NCI-H82 (cell line): ENCODE measurements at places on chromosomes 2 and 18.

GRCh38 chr2:16665748-16666448 lies at the start of gene CYRIA:
CYRIA (minus strand) TSS chr2:16665834; CDS start chr2:16588119, 77,715 bp downstream.
- DNase-seq: peak; percentile 64

DNA sequence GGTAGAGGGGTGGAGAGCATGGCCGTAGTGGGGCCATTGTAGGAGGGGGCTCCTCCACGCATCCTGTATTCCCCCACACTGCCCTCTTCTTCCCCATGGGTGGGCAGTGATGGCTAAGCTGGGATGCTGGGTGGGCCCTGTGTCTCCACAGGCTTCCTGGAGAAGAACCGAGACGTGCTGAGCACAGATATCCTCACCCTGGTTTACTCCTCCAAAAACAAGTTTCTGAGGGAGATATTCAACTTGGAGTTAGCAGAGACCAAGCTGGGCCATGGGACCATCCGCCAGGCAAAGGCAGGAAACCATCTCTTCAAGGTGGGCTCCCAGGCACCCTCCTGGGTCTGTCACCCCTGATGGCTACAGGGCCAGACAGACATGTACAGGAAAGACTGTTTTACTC lies 52.8 kb downstream of the MYO7B start:
- DNase-seq: no peak

DNA sequence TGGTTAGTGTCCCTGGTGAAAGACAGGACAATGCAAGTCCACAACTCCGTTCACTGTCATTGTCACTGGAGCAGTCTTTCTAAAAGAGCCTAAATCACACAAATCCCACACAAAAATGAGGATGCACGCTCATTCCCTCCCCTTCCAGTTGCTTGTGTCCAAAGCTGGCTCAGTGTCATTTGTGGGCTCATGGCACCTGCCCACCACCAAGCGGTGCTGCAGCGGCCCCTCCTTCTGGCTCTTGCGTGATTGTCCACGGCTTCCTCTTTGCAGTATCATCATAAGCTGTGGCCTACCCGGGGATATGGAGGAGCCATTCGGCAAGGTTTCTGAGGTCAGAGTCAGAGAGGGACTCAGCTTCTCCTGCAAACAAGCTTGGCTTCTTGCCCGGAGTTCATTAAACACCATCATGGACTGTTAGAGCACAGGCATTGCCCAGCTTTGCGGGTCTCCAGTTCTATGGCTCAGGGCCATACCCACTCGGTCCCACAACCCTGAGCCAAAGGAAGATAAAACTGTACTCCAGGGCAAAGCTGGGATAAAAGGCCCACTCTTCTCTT lies 179.4 kb upstream of the AGAP1 start:
- peak; percentile 16 for DNase-seq

DNA sequence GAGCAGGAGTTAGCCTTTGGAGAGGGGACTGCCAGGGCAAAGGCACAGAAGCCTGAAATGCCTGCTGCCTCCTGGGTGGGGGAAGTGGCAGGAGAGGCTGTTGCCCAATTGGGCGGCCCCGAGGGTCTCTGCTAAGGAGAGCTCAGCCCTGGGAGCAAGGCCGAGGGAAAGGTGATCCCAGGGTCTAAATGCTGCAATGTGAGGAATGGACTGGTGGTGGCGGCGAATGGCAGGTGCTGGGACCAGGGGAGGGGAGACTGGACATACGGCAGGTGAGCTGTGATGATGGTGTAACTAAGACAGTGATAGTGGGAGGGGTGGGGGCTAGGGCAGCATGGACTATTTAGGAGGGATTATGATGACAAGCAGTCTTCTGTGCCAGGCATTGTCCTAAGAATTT lies 104.0 kb downstream of the DYSF start:
- DNase-seq: no peak

DNA sequence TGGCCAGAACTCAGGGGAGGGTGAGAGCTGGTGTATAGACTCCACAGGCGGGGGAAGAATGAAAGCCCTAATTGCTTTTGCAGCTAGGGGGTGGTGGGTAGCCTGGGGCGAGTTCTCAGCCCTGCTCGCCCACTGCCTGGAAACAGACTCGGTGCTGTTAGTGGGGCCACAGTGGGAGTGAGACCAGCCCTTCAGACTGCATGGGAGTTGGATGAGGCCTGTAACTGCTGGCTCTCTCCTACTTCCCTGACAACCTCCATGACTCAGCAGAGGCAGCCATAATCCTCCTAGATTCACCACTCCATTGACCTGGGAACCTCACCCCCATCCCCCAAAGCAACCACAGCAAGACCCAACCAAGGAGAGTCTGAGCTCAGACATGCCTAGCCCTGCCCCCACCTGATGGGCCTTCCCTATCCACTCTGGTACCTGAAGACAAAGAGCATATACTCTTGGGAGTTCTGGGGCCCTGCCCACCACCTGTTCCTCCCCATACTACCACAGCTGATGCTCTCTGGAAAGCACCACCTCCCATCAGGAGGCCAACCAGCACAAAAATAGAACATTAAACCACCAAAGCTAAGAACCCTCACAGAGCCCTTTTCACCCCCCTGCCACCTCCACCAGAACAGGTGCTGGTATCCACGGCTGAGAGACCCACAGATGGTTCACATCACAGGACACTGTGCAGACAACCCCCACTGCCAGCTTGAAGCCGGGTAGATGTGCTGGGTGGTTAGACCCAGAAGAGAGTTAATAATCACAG lies 226.3 kb downstream of the EIPR1 start:
- DNase-seq: peak; percentile 42

DNA sequence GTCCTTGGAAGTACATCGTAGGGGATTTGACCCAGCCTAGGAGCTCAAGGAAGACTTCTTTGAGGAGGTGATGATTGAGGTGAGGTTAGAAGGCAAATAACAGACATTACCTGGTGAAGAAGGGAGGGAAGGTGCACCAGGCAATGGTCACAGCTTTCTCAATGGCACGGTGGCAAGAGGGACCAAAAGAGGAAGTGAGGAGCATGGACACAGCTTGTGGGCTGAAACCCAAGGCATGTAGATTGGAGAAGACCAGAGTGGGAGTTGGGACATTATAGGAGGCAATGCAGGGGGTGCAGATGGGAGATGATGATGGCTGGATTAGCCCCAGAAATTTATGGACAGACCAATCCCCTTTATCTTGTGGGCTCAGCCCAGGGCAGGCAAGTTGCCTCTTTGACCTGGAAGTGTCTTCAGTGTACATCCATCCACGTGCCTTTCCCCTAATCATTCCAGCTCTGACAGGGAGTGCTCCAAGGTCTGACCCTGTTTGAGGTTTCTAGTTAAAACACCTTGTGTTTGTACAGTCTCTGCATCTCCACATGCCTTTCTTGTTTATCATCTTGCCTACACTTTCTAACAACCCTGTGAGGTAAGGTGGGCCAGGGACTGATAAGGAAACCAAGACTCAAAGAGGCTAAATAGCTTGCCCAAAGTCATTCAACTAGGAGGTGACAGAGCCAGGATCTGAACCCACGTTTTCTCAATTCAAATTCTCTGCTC lies 59.1 kb downstream of the NRP2 start:
- no peak for DNase-seq

GRCh38 chr2:75641587-75641986 lies 5.0 kb upstream of the MRPL19 start:
- peak; percentile 10 for DNase-seq

- peak; percentile 25 for DNase-seq
Measured at GRCh38 chr2:211114826-211115455, 558.5 kb downstream of the CPS1 start.

DNA sequence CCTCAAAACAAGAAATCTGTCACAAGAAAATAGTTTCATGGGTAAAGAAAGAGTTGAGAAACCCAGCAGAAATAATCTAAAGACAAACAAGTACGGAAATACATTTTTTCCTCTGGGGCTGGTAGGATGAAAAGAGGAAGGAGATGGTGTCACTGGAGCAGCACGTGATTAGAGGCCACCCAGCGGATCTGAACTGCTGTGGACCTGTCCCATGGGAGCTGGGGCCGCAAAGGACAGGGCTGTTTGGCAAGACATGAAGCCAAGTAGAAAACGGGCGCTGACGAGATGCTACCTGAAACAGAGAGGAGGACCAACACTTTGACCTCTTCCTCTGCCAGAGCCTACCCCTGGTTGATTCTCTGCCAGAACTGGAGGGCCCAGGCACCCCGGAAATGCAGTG lies 295.4 kb upstream of the ATP5MC3 start:
- no peak for DNase-seq

DNA sequence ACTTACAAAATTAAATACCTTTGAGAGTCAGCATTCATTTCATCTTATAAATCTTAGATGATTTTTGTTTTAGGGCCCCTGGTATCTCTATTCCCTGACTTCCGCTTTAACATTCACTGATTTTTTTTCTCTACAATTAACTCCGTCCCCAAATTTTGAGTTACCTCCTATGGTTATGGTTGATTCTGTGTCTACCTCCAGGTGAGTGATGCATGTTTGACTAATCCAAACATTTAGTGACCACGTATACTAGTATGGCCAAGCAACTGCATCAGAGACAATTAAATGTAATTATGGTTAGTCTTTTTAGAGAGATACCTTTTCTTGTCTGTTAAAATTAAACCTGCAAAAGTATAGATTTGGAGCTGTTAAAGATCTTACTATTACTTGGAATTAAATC lies 120.3 kb downstream of the CCDC102B start:
- no peak for DNase-seq
